ENCODE measurements at places on chromosomes 1 and 21.

GRCh38 chr1:191022856-191023255, 545.2 kb upstream of the BRINP3 start:
- no peak for DNase-seq

DNA sequence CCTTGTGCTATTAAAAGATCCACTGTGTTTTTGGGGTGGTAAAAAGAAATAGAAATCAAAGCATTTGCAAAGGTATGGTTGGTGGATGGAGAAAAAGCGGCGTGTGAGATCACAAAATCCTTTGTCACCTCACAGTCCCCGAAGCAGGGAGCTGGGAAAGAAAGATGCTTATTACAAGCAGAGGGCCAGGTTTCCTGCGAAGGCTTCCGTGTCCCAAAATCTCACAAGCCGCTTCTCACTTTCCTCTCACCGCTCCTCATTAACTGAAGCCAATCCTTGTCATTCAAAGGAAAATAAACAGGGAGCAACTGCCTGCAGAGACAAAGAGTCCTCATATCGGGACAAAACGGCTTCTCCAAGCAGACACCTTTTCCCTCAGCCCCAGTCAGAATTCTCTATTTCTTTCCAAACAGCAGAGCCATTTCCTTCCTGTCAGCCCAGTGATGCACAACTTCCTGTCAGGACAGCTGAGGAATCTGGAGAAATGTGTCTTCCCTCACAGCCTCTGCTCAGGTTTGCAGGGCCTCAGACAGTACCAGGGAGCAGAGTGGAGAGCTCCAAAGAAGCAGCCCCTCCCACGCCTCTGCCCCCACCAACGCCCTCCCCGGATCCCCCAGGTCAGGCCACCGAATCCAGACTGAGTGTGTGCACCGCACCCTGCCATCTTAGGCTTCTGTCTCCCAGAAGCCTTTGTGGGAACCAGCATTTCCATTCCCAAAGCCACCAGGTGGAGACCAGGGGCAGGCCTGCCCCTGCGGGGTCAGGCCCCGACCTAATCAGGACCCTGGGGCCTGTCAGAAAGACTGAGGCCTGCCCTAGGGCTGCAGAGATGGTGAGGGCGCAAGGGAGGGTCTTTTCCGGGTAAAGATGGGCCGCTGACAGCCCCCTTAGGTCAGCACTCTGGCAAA, 29.6 kb downstream of the KCNN3 start:
- no peak for DNase-seq

DNA sequence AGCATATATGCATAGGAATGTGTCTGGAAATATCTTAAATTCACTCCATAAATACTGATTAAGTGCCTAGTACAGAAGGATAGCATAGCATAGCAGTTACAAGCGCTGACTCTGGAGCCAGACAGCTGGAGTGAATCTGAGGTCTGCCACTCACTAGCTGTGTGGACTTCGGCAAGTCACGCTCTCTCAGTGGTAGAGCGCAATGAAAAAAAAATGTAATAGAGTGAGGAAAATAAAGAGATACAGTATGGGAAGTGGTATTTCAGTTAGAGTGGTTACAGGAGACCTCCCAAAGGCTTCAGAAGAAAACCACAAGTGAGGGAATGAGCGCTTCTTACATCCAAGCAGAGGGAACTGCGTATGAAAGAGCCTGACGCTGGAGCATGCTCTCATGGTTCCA, 338.9 kb upstream of the PRMT6 start:
- DNase-seq = no peak

- no peak for DNase-seq
These were observed 155.8 kb downstream of the TRIM33 start for GRCh38 chr1:114355240-114355639.

DNA sequence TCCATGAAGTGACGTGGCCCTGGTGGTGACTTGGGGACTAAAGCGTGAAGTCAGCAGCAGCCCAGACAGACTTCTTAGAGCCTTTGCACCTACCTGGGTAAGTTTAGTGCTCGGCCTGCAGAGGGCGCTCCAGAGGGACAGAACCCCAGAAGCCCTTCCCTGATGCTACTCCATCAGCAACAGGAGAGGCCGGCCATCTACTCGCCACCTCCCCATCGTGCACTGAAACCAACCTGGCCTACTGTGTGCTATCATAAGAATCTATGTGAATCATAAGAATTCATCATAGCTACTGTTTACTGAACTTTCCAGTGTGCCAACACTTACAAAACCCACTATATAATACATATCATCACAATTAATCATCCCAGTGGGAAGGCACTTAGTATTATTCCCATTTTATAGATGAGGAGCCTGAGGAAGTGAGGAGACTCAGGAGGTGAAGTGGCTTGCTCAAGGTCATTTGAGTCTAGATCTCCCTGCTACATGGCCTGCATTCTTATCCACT, 7.9 kb upstream of the EDN2 start:
- no peak for DNase-seq

DNA sequence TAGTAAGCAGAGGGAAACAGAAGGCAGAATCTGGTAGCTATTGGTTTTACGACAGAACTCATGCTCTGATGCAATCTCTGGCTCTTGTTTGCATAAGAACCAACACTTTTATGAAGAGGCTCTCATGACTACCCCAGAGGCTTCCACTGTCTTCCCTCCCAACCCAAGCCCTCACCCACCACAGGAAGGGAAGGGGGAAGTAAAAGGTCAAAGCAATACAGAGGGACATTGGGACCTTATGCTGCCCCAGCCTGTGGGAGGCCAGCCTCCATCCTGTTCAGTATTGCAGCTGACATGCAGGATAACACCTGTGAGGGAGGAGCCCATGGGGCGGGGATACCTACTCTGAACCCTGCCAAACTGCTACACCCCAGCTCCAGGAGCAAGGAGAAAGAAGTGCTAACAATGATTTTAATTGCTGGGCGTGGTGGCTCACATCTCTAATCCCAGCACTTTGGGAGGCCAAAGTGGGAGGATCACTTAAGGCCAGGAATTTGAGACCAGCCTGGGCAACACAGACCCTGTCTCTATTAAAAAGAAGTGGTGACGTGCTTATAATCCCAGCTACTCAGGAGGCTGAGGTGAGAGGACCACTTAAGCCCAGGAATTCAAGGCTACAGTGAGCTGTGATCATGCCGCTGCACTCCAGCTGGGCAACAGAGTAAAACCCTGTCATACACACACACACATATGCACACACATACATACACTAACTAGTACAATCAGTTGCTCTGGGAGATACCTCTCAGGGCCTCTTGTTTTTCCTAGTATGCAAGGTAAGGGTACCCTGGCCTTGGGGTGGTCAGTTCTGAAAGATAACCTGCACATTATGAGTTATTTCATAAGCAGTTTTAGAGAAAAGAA, 9.5 kb downstream of the MR1 start:
- DNase-seq = no peak

- no peak for DNase-seq
These were observed 4.5 kb downstream of the CNR2 start for GRCh38 chr1:23908453-23909341.

DNA sequence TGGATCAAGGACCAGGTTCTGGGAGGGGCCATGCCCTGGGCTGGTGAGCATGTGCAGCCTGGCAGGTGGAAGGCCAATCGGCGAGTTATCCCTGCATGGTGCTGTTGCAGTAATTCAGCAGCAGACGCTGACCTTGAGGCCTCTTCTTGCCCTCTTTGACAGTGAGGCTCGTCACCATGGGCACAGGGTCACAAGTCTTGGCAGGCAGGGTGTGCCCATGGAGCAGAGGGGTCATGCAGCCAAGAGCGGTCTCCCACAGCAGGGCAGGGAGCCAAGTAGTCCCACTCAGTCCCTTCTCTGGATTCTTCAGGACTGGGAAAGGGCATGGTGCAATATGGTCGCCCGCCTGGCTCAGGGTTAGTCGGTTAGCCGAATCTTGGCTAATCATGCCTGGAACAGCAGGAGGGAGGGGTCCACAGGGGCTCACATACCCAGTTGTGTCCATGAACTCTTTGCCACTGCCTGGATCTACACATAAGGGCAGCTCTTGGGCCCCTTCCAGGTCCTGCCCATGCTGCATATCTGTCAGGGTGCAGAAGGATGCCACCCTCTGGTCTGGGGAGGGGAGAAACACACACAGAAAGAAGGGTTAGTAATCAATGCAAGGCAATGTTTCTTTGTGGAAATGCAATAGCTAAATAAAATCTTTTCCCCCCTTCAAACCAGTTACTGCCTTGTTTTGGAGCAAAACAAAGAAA, 226.8 kb downstream of the SIPA1L2 start:
- no peak for DNase-seq

- no peak for DNase-seq
These were observed 182.8 kb downstream of the PSMG1 start for GRCh38 chr21:39000496-39000895.

DNA sequence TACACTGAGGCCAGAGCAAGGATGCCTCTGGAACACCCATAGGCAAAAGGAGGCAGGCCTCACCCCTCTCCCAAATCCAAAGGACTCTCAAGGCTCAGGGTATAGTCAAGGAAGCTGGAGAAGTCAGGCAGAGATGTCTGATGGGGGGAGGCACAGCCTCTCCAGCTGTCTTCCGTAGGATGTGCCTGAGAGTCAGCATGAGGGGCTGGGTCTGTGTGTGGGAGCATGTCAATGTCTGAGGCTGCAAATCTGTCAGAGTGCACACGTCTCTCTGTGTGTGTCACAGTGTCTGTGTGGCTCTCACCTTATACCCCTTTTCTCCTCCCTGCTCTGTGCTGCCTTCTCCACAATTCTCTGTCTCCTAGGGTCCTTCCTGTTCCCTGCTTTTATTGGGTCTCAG, 4.0 kb downstream of the HPCAL4 start:
- DNase-seq = no peak

GRCh38 chr1:224524679-224525078, 90.1 kb upstream of the WDR26 start:
- no peak for DNase-seq

DNA sequence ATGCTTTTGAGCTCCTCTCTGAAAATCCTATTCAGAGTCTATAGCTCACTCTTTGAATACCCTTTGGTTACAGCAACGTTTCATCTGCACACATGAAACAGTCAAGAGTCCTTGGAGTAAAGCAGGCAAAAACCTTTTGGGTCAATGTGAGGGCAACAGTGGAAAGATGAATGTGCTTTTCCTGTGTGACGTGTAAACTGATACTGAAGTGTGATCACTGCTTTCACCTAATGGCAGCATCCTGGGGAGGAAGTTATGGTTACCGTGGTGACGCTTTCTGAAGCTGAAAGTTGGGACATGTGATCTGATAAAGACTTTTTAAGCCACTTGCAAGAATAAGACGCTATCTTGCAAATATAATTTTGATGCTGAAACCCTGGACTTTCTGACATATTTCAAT, 160.0 kb downstream of the SEC16B start:
- no peak for DNase-seq

DNA sequence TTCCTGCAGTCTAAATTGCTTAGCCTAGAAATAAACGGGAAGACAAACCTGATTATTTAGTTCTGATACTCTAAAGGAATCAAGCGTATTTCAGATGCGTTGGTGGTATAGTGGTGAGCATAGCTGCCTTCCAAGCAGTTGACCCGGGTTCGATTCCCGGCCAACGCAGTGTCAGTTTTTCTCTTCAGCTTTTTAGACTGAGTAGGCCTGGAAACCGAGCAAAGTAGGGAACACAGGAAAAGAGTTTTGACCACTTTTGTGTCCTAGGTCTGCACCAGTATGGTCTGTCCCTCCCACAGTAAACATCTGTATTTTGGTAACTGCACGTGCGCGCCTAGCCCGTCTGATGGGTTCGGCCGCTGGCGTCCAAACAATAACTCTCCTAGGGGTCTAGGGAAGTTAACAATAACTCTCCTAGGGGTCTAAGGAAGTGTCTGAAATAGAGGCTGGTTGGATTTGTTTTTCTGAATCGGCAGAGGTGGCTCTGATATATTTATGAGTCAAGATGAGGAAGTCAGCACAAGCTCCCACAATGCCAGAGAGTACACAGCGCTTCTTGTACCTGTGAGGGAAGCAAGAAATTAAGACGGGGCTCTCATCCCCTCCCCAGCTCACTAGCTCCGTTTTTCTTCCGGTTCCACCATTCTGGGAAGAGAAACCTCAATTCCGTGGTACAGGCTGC, 15.6 kb upstream of the HJV start:
- DNase-seq = peak; percentile 98

DNA sequence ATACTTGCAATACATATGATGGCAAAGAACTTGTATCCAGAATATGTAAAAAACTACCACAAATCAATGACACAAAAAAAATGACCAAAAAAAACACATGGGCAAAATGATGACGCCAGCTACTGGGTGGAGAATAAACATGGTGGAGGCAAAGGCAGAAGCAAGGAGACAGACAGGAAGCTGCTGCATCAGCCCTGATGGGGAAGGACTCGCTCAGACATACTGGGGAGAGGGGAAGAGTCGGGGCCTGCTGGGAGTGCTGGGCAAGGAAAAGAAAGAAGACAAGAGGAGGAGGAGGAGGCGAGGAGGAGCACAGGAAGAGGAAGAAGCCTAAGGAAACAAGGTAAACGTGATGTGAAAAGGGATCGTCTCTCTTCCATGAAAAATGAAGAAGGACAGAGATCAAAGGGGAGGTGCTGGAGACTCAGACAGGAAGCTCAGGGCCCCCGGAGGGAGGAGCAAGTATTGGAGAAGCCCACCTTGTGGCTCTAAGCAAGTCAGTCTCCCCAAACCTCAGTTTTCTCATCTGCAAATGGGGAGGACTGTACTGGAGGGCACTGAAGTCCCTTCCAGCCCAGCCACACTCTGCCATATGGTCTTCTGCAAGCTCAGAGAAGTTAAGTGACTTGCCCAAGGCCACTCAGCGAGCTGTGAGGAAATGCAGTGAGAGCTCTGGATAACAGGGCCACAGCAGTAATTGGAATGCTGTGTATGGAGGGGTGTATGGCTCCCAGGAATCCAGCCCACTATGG, 24.2 kb downstream of the OLFML2B start:
- DNase-seq = no peak

GRCh38 chr1:225535280-225535679, 107.4 kb upstream of the LBR start:
- no peak for DNase-seq

- DNase-seq = no peak
These were observed 97.1 kb downstream of the ENAH start for GRCh38 chr1:225555821-225556220.

DNA sequence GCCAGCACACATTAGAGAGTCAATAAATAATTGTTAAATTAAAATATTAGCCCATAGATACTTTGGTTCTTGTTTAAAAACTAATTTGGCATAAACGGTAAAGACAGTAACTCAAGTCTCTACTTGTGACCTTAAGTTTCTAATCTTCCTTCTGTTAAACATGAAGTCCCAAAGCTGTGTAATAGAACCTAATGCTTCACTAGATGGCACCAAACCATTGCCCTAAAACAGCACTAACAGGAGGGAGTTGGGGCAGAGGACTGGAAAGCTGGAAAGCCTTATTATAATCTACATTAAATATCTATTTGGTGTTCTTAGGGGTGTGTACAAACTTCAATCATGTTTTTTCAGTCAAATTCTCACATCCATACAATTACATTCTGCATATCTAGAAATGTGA, 176.7 kb downstream of the OLFM3 start:
- DNase-seq = peak; percentile 58

- DNase-seq = no peak
These were observed 8.8 kb upstream of the ABCB10 start for GRCh38 chr1:229567109-229567868.

All from NCI-H526 treated with DMSO at 0.1 percent for 48 hours (cell line).